ENCODE measurements at places on chromosomes 7 and 10.

- no peak for DNase-seq
Observed at GRCh38 chr7:142863891-142864685, 9.2 kb downstream of the EPHB6 start.

GRCh38 chr10:23194966-23195845 is 3.1 kb downstream of the PTF1A start:
- no peak for DNase-seq

GRCh38 chr7:42746214-42746613 is 165.7 kb downstream of the C7orf25 start:
- DNase-seq, result no peak

GRCh38 chr10:90751107-90751997 is 106.5 kb downstream of the HTR7 start:
- peak; percentile 33 for DNase-seq

DNA sequence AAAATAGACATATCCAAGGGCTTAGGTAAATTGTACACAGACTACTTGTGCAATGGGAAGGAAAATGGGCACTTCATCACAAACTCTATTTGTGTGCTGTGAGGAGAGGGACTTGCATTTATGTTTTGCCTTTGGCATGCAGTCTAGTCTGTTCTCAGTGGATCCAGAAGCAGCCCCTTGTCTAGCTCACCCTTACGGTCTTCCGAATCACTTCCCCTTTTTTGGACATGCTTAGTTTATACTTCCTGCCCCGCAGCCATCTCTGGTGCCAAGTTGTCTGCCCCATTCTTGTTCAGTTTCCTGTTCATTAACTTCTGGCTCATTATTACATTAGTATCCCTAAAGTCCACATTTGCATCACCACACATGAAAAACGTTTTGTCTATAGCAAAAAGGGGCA is 161.6 kb downstream of the NRCAM start:
- DNase-seq, result no peak

GRCh38 chr10:23512355-23513058 is 73.6 kb downstream of the OTUD1 start:
- no peak for DNase-seq

- no peak for DNase-seq
Observed at GRCh38 chr10:81814842-81815241, 60.2 kb upstream of the NRG3 start.

Data from stimulated activated CD4-positive, alpha-beta T cell treated with anti-CD3 and anti-CD28 coated beads, Interleukin-12 subunit alpha, Interleukin-12 subunit beta, amount 100 ng/mL, for 48 hours (primary cell).